ENCODE measurements at places on chromosomes 3 and 15.

GRCh38 chr15:99738021-99738847 is 5.0 kb upstream of the LYSMD4 start:
- DNase-seq, result no peak

DNA sequence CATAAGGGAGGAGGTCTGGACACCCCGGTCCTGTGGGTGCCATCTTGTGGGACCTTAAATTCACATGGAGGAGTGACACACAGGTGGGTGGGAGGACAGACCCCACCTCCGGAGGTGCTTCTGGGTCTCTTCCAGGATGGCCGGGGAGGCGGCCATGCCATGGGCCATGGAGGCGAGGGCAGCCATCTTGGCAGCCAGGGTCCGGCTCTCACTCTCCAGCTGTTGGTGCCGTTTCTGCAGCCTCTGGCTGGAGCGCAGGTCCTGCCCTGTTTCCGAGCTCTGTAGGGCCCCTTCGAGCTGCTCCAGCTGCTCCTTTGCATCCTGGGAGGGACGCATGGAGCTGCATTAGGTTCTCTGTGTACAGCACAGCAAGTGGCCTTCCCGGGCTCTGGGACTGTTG is 19.1 kb downstream of the SPTBN5 start:
- DNase-seq, result no peak

GRCh38 chr15:87609474-87609873 is 647.1 kb downstream of the NTRK3 start:
- DNase-seq, result peak; percentile 65

GRCh38 chr3:42685891-42686820 is 819 bp downstream of the KLHL40 start:
- no peak for DNase-seq

DNA sequence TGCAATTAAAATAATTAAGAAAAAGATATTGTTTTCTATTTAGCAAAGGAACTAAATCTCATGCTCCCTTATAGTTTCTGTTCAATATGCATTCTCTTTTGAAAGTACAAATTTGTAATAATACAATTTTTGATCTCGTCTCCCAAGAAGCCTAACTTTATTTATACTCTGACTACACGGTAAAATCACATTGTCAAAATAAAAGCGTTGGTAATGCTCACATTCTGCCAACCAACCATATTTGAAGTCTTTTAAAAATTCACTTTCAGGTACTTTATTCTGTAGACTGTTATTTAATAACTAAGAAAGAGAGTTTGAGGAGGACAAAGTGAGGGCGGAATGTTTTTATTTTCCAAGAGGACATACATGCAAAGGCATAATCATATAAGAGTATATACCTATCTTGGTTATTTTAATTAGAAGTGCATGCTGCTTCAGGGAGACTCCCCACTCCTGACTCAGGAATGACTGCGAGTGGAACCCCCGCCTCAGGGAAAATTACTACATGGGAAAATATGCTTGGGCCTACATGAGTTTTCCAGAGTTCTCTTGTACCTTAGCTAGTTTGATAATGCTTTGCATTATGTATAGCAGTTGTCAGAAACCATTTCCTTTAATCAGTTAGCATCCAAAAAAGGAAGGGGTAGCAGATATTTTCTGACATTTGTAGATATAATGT is 19.3 kb downstream of the MBNL1 start:
- peak; percentile 43 for DNase-seq

DNA sequence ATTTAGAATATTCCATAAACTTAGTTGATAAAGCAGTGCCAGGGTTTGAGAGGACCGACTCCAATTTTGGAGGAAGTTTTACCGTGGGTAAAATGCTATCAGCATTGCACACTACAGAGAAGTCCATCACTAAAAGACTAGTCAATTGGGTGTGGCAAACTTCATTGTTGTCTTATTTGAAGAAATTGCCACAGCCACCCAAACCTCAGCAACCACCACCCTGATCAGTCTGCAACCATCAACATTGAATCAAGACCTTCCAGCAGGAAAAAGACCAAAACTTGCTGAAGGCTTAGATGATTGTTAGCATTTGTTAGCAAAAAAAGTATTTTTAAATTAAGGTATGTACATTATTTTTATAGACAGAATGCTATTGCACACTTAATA is 60.5 kb downstream of the KLF13 start:
- DNase-seq, result no peak

GRCh38 chr3:40306336-40306735 is 3.2 kb upstream of the EIF1B start:
- DNase-seq, result no peak

DNA sequence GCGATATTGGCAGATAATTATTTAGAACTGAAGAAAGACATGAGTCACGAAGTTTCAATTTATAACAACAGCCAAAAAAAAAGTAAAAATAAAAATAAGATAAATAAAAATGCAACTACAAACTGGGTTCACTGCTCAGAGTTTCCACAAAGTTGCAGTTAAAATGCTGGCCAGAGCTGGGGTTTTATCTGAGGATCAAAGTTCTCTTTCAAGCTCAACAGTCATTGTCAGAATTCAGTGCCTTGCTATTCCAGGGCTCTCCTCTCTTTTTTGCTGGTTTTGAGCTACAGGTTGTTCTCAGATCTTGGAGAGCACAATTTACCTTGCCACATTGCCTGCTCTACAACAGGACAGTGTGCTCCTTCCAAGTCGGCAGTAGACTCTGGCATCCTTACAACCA is 60.1 kb downstream of the PYDC2 start:
- no peak for DNase-seq

- no peak for DNase-seq
Observed at GRCh38 chr15:55990998-55991397, 2.4 kb downstream of the NEDD4 start.

DNA sequence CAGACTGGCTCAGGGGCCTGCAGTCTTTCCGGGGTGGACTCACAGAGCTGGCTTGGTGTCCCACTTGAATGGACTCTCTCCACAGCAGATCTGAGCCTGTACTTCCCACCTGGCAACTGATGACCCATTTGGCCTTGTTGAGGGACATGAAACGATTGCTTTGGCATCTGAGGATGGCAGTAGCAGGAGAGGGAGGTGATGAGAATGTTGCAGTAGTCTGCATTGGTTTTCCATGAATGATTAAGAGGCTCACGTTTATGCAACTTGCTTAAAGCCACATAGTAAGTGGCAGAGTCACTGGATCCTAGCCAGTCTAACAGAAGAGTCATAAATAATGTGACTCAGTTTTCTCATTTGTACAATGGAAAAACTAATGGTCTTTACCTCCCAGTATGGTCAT is 21.9 kb downstream of the IL20RB start:
- peak; percentile 89 for DNase-seq

DNA sequence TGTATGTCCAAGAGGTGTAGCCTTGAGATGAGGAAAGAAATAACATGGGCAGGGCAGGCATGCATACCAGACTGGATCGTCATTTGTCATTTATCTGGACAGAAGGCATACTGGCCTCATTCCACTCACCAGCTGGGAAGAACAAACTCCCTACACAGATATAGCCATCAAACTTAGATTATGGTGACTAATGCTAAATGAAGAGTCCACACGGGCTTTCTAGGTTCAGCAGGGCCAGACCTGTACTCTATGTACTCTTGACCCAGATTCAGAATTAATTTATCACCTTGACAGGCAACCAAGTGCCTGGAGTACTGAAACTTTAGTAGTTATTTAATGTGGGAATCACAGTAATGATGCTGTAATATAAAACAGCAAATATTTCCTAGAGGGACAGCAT is 164.3 kb upstream of the IL12A start:
- DNase-seq, result peak; percentile 91

- DNase-seq, result no peak
Observed at GRCh38 chr3:23723141-23723540, 82.6 kb upstream of the UBE2E1 start.
